ENCODE measurements at places on chromosomes 2 and 18.
A peak's percentile ranks its signal among the peaks of the same experiment; 100 is the strongest.

DNA sequence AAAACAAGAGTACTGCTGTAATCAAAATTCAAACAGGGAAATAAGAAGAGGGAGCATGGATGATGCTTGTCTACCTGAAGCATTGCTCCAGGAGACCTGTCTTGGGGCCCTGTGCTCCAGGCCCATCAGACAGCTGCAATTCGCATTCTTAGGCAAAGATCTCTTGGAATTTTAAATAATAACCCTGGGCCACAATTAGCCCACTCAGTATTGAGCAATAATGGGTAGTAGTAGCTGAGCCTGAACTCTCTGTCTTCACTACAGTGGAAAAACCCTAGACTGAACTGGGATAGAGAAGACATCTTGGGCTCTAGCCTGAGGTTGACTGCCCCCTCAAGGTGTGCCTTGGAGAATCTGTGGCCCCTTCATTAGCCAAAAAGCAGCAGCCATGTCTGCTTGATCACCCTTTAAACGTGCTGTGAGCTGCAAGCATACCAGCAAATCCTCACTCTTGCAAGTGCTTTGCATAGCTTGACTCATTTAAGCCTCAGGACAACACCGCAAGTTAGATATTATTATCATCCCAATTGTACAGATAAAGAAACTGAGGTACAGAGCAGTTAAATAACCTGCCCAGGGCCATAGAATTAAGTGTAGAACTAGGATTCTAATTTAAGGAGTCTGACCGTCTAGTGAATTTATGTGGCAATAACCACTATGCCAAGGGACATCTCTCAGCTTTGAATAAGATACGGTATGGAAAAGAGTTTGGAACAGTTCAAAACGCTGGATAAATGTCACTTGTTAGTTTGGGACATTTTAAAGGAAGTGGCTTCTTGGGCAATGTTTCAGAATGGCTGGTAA lies 69.0 kb downstream of the DDX1 start:
- DNase-seq, result no peak

GRCh38 chr18:57150828-57151227 lies 3.9 kb downstream of the BOD1L2 start:
- no peak for DNase-seq

- DNase-seq, result no peak
Measured at GRCh38 chr2:230758566-230759480, 46.2 kb downstream of the CAB39 start.

- DNase-seq, result peak; percentile 38
Measured at GRCh38 chr2:136008205-136008865, 22.9 kb upstream of the DARS1 start.

DNA sequence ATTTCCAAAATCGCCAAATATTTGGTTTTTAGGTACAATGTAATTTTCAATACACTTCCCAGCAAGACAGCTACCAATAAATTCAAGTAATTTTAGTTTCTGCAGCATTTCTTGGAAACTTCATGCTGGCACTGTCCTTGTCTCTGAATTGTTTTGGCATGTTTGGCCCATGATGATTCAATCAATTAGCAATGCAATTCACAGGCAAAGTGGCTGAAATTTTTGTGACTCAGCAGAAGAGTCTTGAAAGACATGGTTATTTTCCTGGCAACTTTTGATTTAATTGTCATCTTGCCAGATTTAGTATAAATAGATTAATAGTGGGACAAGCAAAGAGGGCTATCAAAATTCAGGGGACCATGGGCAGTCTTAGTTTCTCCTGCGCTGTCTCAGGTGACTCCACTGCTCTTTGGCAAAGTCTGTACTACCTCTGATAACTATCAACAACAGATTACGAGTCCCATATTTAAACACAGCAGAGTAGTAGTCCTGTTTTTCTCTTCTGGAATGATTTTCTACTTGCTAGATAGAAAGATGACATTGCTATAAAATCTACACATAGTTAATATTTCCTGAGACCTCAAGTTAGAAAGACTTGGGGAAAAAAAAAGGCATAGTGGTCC lies 88.9 kb upstream of the CYP26B1 start:
- no peak for DNase-seq

DNA sequence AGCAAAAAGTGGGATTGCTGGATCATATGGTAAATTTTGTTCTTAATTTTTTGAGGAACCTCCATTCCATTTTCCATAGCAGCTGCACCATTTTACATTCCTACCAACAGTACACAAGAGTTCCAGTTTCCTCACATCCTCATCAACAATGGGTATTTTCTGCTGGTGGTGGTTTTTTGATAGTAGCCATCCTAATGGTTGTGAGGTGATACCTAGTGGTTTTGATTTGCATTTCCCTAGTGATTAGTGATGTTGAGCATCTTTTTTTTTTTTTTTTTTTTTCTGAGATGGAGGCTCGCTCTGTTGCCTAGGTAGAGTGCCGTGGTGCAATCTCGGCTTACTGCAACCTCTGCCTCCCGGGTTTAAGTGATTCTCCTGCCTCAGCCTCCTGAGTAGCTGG lies 30.5 kb downstream of the METTL21A start:
- no peak for DNase-seq

- no peak for DNase-seq
Measured at GRCh38 chr18:73462092-73462491, 594.3 kb upstream of the NETO1 start.

DNA sequence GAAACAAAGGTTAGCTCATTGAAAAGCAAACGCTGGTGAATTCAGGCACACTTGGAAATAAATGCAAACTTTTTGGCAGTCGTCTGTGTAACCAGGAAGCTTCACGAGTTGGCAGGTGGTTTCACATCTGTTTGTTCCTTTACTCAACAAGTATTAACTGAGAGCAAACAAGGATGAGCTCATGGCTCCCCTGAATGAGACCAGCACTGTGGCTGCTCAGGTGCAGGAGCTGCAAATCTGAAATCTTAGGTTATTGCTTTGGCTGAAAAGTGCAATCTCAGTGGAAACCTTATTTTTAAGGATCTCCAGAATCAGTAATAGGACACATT lies 46.3 kb downstream of the SH3RF3 start:
- no peak for DNase-seq

DNA sequence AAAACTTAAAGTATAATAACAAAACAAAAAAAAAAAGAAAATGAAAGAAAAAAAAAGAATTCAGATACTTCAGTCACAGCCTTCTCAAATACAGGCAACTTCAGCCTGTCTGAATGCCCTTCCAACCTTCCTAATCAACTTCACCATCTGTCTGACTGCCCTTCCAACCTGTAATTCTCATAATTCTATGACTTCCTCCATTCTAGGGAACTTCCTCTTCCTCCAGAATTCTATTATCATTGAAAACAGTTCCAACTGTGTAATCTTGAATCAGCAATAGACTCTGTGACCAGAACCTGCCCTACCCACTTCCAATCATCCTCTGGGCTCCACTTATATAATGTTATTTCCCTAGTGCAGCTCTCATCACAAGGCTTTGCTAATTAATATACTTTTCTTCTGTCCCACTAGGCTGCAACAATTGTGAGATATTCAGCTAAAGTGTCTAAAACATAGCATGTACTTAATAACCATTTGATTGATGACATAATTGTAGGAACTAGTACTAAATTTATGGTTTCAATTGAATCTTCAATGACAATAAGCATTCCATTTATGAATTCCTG lies 127.3 kb downstream of the UPP2 start:
- no peak for DNase-seq
